ENCODE measurements at places on chromosomes 7 and 10.

DNA sequence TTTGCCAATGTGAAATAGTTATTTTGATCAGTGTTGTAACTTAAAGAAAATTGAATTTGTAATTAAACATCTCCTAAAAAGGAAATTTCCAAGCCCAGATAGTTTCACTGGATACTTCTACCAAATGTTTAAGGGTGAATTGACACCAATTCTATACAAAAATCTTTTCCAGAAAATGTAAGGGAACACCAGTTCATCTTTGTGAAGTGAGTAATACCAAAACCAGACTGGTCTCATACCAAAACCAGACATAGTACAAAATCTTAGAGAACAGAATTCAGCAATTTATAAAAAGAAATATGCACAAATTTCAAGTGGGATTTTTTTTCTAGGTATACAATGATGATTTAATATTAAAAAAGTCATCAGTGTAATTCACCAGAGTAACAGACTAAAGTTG is 86.0 kb upstream of the ZNF32 start:
- DNase-seq: no peak

DNA sequence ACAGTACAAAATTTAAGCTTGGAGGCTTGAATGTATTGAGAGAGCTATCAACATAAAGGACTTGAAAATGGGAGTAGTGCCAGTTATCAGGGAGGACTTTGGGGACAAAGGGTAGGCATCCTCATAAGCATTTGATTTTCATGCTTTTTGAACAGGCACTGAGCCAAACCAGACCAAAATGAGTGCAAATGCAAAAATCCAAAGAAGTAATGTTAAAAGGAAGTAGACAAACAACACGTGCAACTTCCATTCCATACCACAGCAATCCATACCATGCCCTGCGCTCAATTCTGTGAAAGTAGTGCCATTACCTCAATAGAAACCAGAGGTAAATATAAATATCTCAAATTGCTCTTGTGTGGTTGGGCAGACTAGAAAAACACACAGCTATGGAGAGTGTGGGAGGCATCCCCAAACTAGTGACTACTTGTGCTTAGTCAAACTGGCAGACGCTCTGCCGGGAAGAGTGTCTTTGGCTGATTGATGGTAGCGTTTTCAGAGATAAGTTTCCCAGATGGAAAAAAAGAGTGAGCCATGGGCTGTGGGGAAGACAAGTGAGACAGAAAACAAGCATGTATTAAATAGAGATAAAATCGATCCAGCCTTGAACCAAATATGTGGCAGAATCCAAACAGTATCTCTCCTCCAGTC is 161.5 kb downstream of the CREB5 start:
- no peak for DNase-seq

DNA sequence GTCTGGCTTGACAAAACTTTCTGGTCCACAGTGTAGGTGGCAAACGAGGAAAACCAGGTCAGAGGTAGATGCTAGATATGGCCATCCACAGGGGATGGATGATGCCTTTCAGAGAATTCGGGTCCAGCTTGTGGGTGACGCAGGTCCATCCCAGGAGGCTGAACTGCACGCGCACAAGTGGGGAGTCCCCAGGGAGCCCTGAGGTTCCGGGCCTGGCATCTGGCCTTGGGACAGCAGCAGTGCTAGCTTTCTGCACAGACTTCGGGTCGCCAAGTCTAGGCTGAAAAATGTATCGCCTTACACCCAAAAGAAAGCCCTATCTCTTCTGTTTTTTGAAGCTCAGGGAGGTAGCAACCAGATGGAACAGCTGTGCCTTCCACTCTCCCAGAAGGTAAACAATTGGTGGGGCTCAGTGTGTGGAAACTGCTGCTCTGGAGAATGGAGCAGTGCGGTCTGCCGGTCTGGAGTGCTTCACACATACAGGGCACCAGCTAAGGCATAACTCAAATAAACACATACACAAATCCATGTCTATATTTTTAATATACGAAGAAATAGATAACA is 119.3 kb upstream of the ACBD5 start:
- DNase-seq: no peak

DNA sequence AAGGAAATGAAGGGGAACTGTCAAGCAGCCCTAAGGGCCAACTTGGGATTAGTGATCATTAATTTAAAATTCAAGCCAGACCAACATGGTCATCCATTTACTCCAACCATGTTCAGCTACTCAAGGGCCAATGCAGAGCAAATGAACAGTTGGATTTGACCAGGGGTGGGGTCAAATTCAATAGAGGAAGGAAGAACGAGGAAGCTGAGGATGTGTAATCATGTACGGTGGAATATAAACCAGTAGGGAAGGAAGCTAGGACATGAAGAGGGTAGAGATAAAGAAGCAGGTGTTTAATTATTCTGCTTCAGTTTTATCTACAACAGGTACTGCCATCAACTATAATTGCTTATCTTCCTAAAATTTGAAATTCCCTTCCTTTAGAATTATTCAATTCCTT is 81.6 kb downstream of the HIBADH start:
- no peak for DNase-seq

DNA sequence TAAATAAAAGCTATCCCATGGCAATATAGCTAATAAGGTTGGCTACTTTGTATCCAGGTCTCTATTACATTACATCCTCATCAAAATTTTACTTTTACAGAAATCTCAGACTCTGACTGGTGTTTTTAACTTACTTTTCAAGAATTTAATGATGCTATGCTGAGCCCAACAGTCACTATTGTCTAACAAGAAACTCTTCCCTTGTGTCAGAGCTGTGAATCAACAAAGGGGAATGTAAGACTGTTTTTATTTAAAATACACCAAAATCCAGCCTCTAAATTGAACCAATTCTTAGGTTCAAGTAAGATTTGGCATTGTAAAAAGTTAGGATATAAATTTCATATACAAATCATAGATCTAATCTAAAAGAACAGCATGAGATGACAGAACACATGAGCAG is 7.0 kb downstream of the RTKN2 start:
- no peak for DNase-seq

DNA sequence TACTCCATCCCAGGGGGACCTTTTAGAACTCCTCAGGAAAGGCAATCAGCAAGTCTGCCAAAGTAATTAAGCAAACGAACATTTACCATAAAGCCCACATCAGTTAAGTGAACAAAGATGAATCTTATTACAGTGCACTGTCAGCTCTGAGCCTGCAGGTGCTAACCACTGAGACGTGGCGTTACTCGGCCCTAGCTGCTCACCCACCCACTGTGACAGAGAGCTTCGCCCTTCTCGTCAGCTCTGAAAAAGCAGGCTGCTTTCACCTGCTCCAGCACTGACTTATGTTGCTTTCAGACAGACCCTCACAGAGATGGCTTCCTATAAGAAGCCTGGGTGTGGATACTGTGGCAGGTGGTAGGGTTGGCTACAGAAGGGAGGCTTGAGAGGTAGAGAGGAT is 57.7 kb upstream of the KCNIP2 start:
- no peak for DNase-seq

DNA sequence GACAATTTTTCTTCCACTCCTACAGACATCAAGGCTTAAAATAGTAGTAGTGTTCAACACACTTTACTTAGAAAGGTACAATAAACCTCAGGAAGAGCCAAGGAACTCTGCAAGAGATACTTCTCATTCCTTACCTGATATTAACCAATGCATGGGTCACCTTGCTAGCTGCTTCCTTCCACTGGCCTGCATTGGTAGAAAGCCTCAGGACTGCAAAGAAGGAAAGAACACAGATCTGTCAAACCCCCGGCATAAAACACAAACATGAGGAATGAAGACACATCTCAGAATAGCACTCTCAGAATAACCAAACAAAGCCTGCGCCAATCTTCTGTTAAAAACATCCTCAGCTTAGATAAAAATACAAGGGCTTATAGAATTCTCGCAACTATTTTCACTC is 96.1 kb upstream of the KCNIP2 start:
- DNase-seq: no peak

- DNase-seq: no peak
Measured at GRCh38 chr7:48298779-48299178, 127.5 kb downstream of the ABCA13 start.

DNA sequence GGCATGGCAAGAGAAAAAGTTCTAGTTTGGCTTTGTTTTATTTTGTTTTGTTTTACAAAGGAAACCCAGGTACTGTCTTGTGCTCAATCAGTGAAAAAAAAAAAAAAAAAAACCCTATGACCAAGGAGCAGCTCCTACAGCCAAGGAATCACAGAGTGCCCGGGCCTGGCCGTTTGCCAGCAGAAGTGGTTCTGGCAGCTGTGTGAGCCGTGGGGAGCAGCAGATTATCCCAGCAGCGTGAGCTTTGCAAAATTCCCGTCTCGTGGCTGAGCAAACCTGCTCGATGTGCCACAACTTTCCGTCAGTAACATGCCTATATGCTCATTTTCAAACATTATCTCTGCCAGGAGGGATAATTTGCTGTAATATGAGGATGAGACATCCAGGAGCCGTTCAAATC is 293.7 kb downstream of the POU6F2 start:
- no peak for DNase-seq

- no peak for DNase-seq
Measured at GRCh38 chr10:17668435-17669184, 24.7 kb downstream of the STAM start.

DNA sequence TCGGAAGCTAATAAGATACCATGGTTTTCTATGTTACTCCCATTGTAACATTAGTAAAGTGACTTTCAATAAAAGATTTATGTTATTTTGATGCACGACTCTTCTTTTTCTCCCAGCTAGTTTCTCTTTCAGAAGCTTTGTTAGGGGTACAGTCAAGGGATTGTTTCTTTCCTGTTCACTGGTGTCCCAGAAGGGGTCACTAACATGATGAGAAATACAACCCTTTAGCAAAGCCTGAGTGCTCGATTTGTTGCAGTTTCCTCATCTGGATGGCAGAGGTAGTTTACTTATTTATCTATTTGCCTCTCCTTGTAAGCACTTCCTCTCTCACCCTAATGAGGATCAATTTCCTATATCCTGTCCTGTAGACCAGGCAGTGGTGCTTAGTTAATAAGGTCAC is 17.0 kb downstream of the SRI start:
- DNase-seq: no peak

DNA sequence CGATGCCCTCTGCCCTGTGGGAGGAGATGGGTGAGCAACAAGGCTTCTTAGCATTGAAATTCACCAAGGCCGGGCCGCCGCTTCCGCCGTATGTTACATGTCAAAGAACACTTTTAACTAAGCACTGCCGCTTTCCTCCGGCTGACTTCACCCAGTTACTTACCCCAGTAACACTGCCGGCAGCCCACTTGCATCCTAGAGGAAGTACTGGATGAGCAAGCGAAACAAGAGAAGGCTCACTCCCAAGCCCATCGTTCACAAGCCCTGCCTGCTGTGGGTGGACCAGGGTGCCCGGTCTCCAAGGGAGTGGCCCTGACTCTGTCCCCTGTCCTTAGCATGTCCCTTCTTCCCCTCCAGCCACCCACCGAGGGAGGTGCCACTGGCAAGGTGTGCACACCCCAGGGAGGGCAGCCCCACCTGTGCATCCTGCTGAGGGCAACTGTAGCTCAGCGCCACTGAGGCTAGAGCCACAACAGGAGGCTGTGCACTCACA is 73.1 kb upstream of the EBF3 start:
- DNase-seq: no peak

GRCh38 chr10:44356139-44357022 is 28.5 kb downstream of the CXCL12 start:
- no peak for DNase-seq

- no peak for DNase-seq
Measured at GRCh38 chr10:51272555-51272954, 198.3 kb downstream of the PRKG1 start.

GRCh38 chr7:12685550-12685949 is 1.9 kb upstream of the ARL4A start:
- no peak for DNase-seq

- DNase-seq: no peak
Measured at GRCh38 chr7:127874951-127875608, 156.2 kb downstream of the LRRC4 start.

GRCh38 chr7:99605527-99605926 is 7.5 kb downstream of the TMEM225B start:
- no peak for DNase-seq

DNA sequence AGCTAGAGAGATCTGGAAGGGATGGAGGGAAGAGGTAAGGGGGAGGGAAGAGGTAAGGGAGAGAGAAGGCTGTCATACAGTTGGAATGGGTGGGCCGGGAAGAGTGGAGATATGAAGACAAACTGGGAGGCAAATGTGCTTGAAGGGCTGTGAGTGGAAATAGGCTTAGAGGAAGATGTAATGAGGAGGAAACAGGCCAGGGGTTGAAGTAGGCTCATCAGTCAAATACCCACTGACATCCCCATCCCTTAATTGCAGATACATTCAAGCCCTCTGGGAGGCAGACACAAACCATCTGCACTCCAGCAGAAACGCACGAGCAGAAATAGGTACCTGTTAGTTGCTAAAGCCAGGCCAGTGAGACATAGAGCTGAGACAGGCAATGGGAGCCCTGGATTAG is 2.1 kb downstream of the SYNPO2L start:
- DNase-seq: no peak

DNA sequence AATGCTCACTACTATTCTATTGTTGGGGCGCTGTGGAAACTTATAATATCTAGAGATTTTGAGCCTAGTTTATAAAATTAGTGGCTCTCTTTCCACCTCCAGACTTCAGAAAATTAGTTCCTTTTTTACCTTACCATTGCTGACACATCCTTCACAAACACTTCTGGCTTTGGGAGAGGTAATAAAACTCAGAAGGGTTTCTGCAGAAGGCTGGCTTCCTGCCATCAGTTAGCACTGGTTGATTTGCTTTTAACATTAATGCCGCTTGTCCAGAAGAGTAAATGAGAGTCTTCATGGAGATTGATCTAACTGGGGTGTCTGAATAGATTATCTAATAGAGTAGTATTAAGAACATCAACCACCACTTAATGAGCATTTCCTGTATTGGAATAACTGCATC is 20.3 kb downstream of the ACSM6 start:
- no peak for DNase-seq

DNA sequence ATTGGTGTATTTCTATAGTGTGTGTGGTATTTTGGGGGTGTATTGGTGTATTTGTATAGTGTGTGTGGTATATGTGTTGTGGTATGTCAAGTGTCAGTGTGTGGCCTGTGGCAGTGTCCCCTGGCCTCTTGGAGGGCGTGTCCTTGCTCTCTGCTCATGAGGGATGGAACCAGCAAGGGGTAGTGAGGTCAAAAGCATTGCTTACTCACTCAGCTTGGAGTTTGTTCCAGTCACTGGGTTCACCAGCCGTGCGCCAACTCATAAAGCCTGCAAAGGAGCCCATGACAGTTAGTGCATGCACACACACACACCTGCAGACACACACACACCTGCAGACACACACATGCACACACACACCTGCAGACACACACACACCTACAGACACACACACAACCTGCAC is 4.3 kb upstream of the TRPV6 start:
- peak; percentile 4 for DNase-seq

GRCh38 chr7:77443042-77443441 is 26.9 kb upstream of the GSAP start:
- no peak for DNase-seq

GRCh38 chr10:86700851-86701617 is 32.7 kb downstream of the LDB3 start:
- no peak for DNase-seq

- no peak for DNase-seq
Measured at GRCh38 chr7:137937202-137937560, 64.7 kb downstream of the CREB3L2 start.
